ENCODE measurements at places on chromosomes 13 and 19.
A peak's percentile ranks its signal among the peaks of the same experiment; 100 is the strongest.

DNA sequence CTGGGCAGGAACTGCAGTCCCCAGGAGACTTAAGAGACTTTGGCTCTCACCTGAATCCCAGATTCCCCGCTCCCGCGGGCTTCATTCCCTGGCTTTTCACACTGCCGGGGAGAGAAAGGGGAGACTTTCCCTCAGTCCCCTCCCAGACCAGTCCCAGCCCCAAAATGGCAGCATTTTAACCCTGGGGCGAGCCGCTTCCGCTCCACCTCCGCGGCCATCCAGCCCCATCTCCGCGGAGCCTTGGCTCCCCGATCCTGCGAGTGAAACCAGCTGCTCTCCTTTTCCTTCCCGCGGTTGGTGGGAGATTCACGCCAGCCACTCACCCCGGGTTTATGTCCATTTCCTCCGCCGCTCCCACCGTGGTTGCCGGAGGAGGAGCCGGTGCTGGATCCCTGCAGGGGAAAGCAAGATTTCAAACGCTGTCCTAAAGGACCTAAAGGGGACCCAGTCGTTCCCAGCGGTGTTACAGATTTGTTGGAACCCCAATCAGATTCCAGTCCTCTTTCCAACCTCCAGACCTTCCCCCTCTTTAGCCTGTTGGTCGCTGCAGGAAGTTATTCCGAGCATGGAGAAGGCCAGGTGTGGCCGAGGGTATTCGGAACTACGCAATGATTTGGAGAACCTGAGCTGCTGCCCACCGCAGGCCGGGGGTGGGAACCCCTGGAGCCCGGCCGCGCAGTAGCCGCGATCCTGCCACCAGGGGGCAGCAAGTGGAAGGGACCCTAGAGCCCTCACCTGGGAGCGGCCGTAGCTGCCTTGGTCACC is 3.4 kb downstream of the DMKN start:
- DNase-seq: peak; percentile 80

GRCh38 chr19:46726971-46727501 is 10.1 kb upstream of the PRKD2 start:
- DNase-seq: peak; percentile 29

DNA sequence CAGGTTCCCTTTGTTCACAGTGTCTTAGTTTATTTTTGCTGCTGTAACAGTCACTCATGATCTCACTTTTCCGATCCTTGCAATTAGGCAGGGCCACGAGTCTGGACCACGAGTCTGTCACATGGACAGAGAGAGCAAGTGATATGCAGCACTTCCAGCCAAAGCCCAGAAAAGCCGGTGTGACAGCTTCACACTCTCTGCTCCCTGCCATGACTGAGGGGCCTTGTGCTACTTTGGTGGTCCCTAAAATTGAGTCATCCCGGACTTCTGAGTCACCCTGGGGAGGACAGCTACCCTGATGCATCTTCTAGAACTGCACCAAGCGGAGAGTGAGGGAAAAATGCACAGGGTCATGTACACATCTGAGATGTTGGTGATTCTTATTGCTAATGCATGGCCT is 179.6 kb downstream of the EFNB2 start:
- no peak for DNase-seq

- DNase-seq: no peak
Measured at GRCh38 chr19:39254531-39255345, 6.1 kb upstream of the IFNL4 start.

DNA sequence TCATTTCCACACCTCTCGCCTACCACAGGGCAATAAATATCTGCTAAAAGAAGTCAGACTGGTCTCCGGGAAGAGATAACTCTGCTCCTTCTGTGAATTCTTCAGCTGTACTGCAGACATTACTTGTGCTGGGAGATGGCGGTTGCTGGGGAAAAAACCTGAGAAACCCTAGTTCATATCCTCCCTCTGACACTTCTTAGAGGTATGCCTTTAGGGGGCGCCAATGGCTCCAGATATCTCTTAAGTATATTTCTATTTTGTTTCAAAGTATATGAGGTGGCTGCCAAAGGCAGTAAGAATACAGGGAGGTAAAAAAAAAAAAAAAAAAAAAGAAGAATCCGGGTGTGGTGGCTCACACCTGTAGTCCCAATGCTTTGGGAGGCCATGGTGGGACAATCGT is 175.2 kb downstream of the PAN3 start:
- no peak for DNase-seq

- no peak for DNase-seq
Measured at GRCh38 chr19:43675269-43675879, 5.4 kb upstream of the PLAUR start.

- DNase-seq: no peak
Measured at GRCh38 chr19:29880498-29881081, 61.4 kb upstream of the URI1 start.

GRCh38 chr13:112894673-112895481 is 74.1 kb upstream of the MCF2L start:
- DNase-seq: no peak

- no peak for DNase-seq
Measured at GRCh38 chr13:75715601-75716523, 79.7 kb downstream of the LMO7 start.

Data from femur (tissue), 1 donor.